ENCODE measurements at places on chromosomes 1 and 21.

GRCh38 chr1:2091611-2092604 lies 41.7 kb downstream of the PRKCZ start:
- DNase-seq, result no peak

- no peak for DNase-seq
These were observed 94.3 kb downstream of the ADGRL4 start for GRCh38 chr1:78911956-78912880.

DNA sequence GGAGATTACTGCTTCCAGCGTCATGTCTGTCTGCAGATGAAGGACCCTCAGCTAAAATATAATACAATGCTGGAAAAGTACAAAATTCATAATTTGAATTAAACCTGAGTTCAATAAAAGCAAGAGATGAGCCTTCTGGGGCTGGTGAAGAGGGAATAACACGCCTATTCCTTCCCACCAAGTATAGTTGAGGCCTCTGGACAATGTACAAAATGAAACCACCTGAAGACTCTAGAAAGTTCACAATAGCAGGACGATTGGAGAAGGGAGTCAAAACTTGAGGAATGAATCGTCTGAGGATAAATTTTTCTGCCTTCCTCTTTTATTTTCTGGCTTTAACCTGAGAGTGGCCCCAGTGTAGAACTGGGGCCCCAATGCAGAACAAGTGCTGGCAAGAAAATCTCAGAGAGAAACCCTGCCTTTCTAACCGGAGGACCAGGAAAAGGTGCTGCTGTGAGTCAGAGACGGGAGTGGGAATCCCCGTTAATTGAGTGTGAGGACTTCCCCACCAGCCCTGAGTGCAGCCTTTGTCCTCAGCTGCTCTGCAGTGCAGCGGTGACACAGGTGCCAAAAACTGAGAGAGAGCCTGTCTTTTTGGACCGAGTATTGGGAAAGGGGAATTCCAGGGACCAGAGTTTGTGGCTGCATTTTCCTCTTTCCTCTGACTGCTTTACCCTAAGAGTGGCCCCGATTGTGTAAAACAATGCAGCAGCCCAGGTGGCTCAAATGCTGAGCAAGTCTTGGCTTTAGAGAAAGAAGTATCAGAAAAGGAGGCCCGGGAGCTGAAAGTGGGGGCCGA lies 264.9 kb downstream of the DYRK1A start:
- no peak for DNase-seq

- DNase-seq, result no peak
These were observed 91.0 kb downstream of the PTPN14 start for GRCh38 chr1:214460304-214460916.

DNA sequence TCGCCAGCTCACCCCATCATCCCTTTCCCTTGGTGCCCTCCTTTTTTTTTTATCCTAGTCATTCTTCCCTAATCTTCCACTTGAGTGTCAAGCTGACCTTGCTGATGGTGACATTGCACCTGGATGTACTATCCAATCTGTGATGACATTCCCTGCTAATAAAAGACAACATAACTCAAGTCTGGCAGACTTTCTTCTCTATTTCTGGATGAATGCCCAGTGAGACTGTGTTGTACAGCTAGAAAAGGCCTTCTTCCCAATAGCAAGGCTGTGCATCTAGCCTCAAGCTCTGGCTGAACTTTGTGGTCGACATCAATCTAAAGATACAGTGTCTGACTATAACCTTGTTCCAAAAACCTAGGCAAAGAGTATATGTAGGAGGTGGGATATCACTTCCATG lies 6.4 kb downstream of the IL24 start:
- no peak for DNase-seq

Measured in NCI-H2171 (cell line).